ENCODE measurements at places on chromosomes 3 and 15. TPM values are rescaled to one million over a fixed set of nuclear protein-coding genes. Genes with fewer than 3 reads are reported as not detected.

- DNase-seq, result no peak
- H3K4me1 ChIP-seq, result no peaks in the 10 kb centered on the region
- no peak overlapping the region for H3K27ac ChIP-seq
Observed at GRCh38 chr3:159059395-159059794, 257.5 kb downstream of the MFSD1 start.

- H3K4me3 ChIP-seq, result no peak overlapping the region
- H3K27me3 ChIP-seq, result no peaks in the 10 kb centered on the region
- H3K27ac ChIP-seq, result peak overlapping the region; percentile 46
- H3K4me1 ChIP-seq, result no peaks in the 10 kb centered on the region
Observed at GRCh38 chr15:95284933-95285421, 1045.5 kb upstream of the NR2F2 start.

Gene PPP1R14D
- not detected for total RNA-seq

GRCh38 chr3:156764751-156765150, 61.4 kb upstream of the LEKR1 start:
- H3K36me3 ChIP-seq, result no peaks in the 10 kb centered on the region
- DNase-seq, result no peak
- no peak overlapping the region for H3K4me3 ChIP-seq
- H3K27me3 ChIP-seq, result no peaks in the 10 kb centered on the region

All from uterus (tissue), 4 donors.